ENCODE measurements at places on chromosomes 2 and 18.

- no peak for DNase-seq
Observed at GRCh38 chr2:107303964-107304363, 418.0 kb upstream of the ST6GAL2 start.

GRCh38 chr2:12211326-12212175, 465.1 kb downstream of the LPIN1 start:
- no peak for DNase-seq

- no peak for DNase-seq
Observed at GRCh38 chr2:209526561-209526960, 102.7 kb downstream of the MAP2 start.

DNA sequence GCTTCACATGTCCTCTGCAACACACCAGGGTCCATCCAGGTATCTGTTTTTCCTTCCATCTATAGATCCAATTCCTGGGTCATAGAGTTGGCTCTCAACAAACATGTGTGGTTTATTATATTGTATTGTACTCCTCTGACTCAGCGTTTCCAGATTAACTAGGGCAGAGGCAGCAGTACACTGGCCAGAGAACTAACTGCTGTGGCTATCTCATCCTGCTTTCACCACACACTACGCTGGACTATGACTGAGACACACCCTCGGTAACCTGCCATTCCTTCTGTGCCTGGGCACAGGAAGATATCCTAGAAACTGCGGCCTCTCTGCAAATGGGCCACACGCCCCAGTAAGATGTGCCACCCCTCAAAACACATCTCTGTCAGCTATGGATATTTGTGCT, 159.8 kb upstream of the STK17B start:
- no peak for DNase-seq

DNA sequence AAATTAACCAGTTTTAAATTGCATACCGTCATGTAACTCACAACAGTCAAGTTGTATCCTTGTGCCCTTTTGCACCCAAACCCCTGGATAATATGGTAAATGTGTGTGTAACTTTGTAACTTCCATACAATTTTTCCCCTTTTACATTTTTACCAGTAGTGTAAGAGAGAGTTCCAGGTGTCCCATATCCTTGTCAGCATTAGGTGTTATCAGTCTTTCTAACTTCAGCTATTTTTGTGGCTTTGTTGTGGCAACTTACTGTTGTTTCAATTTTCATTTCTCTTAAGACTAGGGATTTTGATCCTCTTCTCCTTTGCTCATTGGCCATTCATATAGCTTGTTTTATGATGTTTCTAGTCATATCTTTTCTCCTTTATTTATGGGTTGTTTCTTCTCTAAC, 94.6 kb downstream of the LCLAT1 start:
- no peak for DNase-seq

- no peak for DNase-seq
Observed at GRCh38 chr2:84717302-84717701, 163.6 kb downstream of the TRABD2A start.

All from NCI-H524 treated with DMSO at 0.1 percent for 48 hours (cell line).